ENCODE measurements at places on chromosomes 12 and 14.

DNA sequence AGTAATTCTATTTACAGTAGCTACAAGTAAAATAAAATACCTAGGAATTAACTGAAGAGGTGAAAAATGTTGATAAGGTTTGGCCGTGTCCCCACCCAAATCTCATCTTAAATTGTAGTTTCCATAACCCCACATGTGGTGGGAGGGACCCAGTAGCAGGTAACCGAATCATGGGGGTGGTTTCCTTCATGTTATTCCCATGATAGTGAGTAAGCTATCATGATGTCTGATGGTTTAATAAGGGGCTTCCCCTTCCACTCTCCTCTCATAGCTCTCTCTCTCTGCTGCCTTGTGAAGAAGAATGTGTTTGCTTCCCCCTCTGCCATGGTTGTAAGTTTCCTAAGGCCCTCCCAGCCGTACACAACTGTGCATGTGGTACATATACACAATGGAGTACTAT is 1170.7 kb downstream of the BCL11B start:
- DNase-seq = no peak

DNA sequence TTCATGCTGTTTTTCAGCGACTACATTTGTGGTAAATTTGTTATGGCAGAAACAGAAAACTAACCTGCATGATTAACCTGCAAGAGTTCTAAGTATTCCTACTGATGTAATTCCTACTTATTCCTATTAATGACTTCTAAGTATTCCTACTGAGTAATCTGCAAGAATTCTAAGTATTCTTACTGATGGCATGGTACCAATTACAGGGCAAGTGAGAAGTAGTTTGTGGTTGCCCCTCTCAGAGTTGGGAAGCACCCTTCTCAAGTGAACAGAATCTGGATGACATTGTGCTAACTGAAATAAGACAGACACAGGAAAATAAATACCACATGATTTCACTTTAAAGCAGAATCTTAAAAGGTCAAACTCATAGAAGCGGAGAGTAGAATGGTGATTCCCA is 100.9 kb upstream of the CPNE8 start:
- DNase-seq = no peak

DNA sequence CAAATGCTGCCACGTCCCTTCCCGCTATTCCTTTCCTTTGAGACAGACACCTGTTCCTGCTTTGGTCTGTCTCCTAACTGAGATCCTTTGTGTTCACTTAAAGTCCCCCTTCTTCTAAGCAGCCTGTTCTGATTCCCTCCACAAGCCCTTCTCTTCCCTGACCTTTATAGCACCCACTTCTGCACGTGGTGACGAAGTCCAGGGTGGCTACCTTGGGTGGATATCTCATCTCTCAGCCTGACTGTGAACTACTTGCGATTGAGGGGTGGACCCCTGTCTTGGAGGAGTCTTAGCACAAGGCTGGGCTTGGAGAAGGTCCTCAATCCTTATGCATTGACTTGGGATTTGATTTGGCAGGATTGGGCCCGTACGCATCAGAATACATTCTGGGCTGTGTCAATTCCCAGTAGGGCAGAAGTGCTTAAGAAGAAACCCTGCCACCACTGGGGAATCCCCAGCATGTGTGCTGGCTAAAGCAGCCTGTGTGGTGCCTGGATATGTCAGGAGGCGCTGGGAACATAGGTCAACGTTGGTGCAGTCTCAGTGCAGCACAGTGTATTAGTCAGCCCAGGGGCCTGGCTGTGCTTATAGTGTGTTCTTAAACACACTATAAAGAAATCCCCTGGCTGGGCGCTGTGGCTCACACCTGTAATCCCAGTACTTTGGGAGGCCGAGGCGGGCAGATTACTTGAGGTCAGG is 23.6 kb downstream of the KRT80 start:
- no peak for DNase-seq

GRCh38 chr14:59185676-59186075 is 2.8 kb upstream of the DAAM1 start:
- peak; percentile 1 for DNase-seq

GRCh38 chr12:92431146-92431545 is 271.6 kb upstream of the PLEKHG7 start:
- peak; percentile 45 for DNase-seq

DNA sequence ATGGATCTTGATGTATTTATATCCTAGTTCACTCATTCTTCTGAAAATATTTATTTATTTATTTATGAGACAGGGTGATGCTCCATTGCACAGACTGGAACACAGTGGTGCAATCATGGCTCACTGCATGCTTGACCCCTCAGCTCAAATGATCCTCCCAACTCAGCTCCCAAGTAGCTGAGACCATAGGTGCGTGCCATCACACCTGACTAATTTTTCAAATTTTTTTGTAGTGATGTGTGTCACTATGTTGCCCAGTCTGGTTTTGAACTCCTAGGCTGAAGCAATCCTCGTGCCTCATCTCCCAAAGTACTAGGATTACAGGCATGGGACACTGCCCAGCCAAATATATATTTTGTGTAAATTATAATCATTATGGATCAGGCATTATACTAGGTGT is 595.6 kb upstream of the ATP2B1 start:
- no peak for DNase-seq

- no peak for DNase-seq
Measured at GRCh38 chr14:75884198-75884611, 97.6 kb downstream of the TGFB3 start.

- DNase-seq = no peak
Measured at GRCh38 chr12:122459211-122459610, 36.7 kb upstream of the CLIP1 start.

DNA sequence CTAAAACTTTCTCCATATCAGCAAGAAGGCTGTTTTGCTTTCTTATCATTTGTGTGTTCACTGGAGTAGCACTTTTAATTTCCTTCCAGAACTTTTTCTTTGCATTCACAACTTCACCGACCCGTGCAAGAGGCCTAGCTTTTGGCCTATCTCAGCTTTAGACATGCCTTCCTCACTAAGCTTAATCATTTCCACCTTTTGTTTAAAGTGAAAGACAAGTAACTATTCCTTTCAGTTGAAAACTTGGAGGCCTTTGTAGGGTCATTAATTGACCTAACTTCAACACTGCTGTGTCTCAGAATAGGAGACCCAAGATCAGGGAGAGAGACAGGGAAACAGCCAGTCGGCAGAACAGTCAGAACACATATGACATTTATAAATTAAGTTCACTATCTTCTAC is 39.3 kb downstream of the BBS10 start:
- DNase-seq = no peak

GRCh38 chr12:3753544-3754284 is 805 bp upstream of the CRACR2A start:
- DNase-seq = peak; percentile 58

DNA sequence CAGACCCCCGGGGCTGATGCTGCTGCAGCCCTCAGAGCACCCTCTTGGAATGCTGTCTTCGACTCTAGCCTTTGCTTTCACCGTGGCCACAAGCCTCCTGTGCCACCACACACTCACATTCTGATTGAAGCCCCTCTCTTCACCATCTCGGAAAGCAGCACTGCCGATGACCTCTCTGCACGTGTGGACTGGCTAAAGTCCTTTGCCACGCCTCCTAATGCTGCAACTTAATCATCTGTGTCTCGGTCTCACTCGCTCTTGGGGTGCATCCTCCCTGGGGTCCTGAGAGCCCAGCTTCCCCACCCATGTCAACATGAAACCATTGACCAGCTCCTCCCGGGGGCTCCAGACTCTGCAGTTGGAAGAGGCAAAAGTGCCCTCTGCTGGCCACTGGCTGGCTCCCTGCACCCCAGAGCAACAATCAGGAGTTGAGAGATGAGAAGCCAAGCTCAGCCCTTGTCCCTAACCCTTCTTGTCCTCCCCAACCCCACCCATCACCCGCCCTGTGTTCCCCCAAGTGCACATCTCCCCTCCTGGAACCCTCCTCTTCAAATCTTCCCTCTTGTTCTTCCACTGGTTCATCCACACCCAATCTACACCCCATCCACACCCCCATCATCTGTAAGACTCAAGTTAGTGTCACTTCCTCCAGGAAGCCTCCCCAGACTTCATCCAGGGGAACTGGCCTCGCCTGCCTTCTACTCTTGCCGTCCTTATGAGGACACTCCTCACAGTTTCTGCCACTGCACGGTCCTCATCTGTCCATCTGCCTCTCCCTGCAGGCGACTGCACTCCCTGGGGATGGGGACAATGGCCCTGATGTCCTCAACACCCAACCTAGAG is 23.6 kb upstream of the FAM181A start:
- peak; percentile 0 for DNase-seq

GRCh38 chr14:61695695-61696527 is 598 bp downstream of the HIF1A start:
- DNase-seq = peak; percentile 45

DNA sequence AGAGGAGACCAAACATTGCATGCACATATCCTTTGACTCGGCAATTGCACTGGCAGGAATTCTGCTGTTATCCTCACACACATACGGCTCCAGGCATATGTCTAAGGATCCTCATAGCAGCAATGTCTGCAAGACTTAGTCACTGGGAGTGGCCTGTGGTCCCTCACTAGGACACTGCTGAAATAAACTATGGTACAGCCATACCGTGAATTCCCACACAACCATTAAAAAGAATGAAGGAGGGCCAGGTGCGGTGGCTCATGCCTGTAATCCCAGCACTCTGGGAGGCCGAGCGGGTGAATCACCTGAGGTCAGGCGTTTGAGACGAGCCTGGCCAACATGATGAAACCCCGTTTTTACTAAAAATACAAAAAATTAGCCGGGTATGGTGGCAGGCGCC is 105.1 kb downstream of the ZFP36L1 start:
- DNase-seq = no peak

DNA sequence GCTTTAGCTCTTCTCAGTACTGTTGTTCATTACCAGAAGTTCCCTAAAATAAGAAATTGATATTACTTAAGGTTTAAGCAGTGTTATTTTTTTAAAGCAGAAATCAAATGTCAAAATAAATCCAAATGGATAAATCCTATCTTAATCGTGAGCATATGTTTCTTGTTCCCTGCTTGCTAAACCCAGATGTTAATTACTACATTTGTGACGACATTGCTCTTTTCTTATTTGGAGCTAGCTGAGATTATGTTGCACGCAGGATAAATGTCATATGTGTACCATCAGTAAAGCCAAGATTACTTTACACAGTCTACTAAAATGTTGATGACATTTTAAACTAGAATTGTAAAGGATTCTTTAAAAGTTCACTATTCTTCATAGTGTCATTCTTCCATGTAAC is 157.5 kb downstream of the PLCZ1 start:
- DNase-seq = no peak

DNA sequence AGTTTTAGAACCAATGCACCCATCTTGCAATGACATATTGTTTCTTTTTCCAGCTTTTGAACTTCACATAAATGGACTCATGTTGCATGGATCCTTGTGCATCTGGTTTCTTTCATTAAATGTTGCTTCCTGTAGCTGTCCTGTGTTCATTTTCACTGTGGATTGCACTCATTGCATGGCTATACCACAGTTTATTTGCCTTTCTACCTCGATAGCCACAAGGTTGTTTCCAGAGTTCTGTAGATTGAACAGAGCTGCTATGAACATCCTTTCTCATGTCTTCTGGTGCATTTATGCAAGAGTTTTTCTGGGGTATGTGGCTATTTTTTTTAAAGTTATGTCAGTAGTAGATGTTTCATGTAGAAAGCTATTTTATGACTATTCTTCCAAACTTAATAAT is 3.5 kb upstream of the KRT81 start:
- no peak for DNase-seq

DNA sequence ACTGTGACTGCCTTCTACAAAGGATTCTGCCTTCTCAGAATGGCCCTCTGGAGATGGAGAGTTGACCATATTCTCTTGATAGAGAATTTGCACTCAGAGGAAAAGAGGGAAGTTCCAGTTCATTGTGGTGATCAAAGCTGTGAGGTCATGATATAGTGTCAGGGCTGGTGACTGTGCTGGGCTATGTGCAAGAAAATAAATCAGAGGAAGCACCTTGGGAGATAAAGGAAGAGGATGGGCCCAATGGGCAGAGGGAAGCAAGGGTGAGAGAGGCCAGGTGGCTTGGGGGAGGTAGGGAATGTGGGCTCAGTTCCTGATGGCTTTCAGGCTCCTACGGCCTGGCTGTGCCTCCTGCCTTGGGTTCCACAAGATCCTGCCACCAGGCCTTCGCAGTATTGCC is 145.8 kb downstream of the SLC8A3 start:
- no peak for DNase-seq

GRCh38 chr12:85639834-85640233 is 196.4 kb downstream of the RASSF9 start:
- no peak for DNase-seq

- peak; percentile 60 for DNase-seq
Measured at GRCh38 chr14:21070083-21070609, at the start of gene ARHGEF40. TSS of gene ARHGEF40 (plus strand) at chr14:21070304. CDS start at chr14:21070397, 93 bp downstream.

DNA sequence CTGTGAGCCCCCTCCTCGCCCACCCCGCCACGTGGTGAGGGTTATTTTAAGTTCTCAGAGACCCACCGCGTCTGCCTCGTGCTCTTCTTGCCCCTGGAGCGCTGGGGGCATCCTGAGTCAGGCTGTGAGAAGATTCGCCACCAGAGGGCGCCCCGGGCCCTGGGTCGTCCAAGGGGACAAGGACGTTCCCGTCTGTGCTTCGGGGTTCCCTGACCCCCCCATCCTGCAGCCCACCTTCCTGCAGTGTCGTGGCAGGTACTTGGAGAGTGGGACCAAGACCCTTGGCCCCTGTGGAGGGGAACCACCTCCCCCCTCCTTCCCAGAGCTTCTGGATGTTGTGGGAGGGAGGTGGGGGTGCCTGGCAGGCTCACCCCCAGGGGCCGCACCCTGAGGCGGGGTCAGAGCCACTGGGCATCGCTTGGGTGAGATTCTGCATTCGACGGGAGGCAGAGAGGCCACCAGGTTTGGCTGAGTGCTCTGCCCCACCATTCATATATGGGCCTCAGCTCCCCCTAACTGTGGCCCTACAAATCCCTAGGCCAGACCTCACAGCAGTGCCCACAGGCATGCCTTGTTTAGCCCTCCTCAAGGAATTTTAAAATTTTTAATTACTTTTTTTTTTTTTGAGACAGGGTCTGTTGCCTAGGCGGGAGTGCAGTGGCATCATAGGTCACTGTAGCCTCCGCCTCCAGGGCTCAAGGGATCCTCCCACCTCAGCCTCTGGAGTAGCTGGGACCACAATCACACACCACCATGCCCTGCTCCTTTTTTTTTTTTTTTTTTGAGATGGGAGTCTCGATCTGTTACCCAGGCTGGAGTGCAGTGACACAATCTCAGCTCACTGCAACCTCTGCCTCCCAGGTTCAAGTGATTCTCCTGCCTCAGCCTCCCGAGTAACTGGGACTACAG is 17.0 kb downstream of the RHOF start:
- DNase-seq = peak; percentile 78

DNA sequence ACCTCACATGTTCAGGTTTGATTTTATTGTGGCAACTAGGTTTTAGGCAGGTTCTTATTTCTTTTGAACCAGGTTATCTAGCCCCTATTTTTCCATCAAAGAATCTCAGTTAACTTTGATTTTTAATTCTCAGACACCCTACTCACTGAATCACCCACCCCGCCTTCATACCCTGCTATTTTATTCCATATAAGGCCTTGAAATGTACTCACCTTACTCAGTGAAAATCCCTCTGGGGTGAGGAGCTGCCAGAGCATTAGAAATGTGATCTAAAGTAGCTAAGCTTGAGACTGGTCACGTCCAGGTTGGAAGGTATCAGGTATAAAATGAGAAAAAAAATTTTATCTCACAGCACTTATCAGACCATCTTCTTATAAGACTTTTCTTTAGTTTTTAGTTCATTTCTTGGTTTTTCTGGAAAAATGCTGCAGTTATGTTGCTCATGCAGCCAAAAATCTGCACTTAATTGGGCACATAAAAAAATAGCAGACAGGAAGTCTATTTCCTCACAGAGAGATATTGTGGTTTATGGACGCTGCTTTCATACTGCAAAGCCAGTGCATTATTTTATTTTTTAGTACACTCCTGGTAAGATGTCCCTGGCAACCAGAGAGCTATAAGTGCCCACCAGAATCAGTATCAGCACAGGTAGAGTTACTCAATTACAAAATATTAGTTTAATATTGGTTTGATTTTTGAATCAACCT is 101.5 kb upstream of the CCDC91 start:
- DNase-seq = no peak

Data from OCI-M1 (cell line).